ENCODE measurements at places on chromosomes 13 and 19.
A peak's percentile ranks its signal among the peaks of the same experiment; 100 is the strongest.

DNA sequence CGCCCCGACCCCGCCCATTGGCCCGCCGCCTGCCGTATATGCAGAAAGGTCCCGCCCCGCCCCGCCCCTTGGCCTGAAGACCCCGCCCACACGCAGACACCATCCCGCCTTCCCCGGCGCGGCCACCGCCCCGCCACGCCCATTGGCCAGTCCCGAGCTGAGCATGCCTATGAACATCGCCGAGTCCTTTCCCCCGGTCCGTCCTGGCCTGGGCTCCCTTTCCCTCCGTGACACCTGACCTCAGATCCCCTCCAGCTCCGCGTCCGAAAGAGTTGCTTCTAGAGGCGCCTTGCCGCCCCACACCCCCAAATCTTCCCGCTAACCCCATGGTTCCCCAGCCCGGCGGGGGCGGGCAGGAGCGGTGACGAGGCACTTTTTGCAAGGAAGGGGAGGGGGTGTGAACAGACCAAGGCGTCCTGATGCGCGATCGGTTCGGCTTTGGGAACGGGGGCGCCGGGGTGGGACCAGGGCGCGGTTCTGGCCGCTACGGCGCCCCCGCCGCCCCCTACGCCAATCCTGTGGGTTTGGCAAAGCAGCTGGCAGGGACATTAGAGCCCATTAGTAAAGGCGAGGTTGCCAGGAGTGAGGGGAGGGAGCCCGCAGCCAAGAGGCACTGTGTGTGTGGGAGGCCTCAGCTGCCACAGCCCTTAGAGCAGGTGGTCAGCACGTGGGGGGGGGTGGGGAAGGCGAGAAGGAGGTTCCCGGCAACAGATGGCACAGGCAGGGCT is 406 bp upstream of the NUMBL start:
- DNase-seq: peak; percentile 74

DNA sequence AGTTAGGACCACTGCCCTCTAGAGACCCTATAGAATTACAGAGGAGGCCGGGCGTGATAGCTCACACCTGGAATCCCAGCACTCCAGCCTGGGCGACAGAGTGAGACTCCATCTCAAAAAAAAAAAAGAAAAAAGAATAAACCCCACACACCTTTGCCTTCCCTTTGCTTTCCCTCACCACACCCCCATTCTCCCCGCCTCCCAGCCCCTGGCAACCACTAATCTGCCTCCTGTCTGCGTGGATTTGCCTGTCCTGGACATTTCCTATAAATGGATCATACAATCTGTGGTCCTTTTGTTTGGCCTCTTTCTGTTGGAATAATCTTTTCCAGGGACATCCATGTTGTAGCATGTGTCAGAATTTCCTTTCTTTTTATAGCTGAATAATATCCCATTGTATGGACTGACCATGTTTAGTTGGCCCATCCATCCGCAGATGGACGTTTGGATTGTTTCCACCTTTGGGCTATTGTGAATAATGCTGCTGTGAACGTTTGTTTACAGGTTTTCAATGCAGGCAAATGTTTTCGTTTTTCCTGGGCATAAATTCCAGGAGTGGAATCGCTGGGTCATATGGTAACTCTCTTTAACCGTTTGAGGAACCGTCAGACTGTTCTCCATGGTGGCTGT is 15.3 kb downstream of the NACC1 start:
- no peak for DNase-seq

DNA sequence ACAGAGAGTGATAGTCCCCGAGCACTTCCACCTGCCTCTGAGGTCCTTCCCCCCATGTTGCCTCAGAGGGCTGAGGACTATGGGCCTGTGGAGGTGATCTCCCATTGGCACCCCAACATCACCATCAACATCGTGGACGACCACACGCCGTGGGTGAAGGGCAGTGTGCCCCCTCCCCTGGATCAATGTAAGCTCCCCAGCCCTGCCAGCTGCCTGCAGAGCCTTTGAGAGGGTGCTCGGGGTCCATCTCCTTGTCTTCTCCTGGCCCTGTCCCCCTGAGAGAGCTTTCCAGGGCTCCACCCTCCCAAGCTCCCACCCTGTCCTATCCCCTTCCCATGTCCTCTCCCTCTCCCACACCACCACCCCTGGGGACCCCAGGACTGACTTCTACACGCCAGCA is 14.9 kb upstream of the RELB start:
- no peak for DNase-seq

DNA sequence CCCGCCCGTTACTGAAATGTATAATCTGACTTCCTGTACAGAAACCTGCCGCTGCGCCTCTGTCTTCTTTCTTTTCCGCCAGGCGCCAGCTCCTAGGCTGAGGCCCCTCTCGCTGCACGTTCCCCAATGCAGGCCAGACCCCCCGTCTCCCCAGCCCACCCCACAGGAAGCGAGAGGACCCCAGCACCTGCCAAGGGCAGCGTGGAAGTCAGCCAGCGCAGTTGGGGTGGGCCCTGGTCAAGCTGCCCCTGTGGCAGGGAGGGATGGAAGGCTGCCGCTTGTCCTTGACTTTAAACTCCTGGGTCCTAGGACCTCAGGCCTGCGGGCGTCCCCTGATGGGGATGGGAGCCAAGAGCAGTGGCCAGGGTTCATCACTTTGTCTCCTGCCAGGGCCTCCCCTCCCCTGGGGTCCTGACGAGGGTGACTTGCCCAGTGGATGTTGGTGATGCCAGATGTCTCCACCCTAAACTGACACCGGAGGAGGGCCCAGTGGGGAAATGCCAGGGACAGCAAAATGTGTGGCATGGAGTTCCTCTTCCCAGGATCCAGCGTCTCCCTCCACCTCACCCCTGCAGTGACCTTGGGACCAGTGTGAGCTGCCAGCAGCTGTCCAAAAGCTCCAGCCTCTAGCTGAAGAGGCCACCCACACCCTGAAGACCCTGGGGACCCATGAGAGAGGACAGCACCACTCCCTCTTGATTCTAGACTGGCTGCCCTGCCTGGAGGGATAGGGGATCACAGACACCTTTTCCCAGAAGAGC is 8.5 kb upstream of the MARCHF2 start:
- no peak for DNase-seq

DNA sequence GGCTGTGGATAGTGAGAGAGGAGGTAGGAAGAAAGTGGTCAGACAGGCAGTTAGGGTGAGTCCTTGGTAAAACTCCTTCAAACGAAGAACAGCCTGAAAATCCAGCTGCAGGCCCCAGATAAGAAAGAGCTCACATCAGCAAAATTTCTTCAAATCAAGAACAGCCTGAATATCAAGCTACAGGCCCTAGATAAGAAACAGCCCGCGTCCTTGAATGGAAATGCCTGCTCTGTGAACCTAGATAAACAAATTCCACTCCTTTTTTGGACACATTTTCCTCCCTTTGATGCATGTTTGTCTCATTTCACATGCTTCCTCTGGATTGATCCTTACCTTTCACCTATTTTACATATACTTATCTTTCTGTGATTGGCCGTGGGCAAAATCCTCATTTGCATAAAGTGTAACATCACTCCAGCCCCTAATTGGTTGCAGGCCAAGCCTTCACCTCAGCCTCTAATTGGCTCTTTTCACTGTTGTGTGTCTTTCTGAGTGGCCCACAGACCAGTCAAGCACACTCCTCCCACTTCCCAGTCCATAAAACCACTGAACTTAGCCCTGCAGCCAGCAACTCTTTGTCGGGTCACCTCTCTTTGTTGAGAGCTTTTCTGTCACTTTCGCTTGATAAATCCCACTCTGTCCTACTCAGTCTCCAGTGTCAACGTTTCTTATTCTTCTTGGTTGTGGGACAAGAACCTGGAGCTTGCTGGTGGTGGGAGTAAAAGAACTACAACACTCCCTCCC is 6.0 kb upstream of the SULT2A1 start:
- DNase-seq: no peak

DNA sequence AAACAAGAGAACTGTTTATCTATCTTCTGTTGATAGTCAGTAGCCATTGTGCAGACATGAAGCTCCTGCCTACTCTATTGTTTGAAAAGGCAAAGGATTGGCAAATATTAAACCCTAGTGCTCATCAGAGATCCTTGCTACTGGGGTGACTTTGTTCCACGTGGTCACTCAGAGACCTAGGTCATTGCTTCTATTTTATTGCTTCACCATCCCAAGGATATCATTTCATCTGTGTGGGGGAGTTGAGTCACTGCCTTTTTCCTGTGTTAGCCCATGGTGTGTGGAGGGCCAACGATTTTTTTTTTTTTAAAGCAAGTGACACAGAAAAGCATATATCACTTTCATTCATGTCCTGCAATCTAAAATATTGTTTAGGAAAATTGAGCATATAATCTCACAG is 254.1 kb upstream of the RXFP2 start:
- no peak for DNase-seq

DNA sequence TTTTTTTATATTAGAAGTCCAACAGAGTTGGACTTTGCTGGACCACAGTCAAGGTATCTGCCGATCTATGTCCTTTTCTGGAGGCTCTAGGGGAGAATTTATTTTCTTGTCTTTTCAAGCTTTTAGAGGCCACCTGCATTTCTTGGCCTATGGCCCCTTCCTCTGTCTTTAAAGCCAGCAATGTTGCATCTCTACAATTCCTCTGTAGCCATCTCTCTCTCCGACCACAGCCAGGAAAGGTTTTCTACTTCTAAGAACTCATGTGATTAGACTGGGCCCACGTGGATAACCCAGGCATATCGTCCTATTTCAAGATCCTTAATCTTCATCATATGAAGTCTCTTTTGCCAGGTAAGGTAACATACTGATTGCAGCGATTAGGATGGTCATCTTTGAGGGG is 43.5 kb upstream of the RGCC start:
- no peak for DNase-seq

DNA sequence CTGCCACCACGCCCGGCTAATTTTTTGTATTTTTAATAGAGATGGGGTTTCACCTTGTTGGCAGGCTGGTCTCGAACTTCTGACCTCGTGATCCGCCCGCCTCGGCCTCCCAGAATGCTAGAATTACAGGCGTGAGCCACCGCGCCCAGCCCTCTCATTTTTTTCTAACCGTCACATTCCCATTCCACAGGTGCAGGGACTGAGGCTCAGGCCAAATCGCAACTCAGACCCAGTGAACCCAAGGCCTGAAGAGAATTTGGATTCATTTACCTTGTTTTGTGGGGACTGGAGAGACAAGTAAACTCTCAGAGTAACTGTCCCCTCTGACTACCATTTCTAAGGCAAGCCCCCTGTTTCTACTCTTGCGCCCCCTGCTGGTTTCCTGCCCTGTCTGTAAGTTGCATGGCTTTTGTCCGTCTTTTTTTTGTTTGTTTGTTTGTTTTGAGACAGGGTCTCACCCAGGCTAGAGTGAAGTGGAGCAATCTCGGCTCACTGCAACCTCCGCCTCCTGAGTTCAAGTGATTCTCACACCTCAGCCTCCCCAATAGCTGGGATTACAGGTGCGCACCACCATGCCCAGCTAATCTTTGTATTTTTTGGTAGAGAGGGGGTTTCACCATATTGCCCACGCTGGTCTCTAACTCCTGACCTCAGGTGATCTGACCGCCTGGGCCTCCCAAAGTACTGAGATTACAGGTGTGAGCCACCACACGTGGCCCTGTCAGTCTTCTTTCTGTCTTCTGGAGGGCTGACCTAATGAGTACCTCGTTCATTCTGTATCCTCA is 2.3 kb upstream of the STRN4 start:
- no peak for DNase-seq

DNA sequence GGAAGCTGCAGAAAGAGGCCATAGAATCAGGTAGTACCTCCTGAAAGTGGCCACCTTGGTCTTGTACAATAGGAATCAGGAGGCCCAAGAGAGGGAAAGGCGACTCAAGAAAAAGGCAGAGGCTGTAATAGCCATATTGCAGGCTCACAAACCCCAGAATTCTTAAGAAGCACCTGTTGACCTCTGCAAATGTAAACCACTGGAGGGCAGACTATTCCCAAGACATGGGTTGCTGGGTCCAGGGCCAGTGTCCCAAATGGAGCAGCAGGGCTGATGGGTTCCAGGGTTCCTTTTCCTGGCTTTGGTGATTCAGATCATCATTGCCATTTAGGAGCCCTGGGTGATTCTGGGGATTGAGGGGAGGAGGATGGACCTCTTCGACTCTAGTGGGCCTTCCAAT is 167.6 kb downstream of the B3GLCT start:
- DNase-seq: no peak

DNA sequence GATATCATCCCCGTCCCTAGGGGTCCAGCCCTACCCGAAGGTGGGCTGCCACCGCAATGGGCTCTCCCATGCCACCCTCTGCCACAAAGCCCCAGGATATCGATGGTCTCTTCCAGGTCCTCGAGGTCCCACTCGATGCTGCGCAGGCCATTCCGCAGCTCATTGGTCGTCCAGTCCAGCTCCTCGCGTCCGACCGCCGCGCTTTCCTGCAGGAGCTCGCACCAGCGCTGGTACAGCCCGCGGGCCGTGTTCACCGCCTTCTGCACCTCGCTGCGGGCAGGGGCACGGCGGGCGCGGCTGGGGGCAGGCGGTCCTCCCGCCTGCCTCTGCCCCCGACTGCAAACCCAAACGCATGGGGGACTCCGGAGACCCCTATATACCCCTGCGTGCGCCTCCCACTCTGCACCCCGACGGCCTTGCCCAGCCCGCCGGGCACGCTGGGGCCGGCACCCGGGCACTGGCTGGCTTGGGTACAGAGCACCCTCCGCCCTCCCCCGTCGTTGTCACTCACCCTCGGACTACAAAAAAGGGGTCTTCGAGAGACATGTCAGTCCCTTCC is 468 bp downstream of the STX10 start:
- no peak for DNase-seq

DNA sequence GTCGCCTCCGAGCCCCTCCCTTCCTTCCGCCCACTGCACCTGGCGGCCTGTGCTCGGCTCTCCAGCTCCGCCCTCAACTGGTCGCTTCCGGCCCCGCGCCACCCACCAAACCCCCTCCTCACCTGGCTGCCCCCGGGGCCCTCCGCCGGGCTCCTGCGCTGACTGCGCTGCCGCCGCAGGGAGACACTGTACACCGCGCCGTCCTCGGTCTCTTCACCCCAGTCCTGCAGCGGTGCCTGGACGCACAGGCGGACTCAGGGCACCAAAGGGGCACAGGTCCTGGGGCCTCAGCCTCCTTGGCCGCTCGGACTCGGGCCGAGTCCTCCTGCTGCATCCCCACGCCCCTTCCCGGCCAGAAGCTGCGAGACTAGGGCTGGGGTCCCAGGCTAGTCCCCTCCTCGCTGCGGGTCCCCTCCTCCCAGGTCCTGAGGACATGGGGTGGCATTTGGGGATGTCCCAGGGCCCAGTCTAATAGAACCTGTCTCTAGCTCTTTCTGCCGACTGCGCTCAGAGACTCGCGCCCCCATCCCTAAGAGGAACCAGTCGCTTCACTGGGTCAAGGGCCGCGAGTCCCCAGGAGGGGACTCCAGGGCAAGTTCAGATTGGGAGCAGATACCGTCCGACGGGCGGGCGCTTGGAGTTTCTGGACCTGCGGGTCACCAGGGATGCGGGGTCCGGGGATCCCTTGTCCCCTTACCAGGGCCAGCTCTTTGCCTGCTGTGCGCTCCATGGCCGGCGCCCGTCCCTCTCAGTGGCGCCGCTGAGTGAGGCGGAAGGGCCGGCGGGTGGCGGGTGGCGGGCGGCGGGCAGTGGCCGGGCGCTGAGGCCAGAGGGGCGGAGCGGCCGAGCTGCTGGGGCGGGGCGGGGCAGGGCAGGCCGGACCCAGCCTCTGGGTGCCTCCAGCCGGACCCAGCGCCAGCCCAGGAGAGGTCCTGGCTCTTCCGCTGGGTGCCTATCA is at the start of gene RGL3:
TSS of gene RGL3 (minus strand) at position 766 of the 958 bp plus-strand sequence. CDS start at position 730, 36 bp downstream.
- peak; percentile 51 for DNase-seq
